ENCODE measurements at places on chromosomes 4 and X.

GRCh38 chrX:150647331-150647730 is 45.9 kb upstream of the MTMR1 start:
- no peak for DNase-seq

- no peak for DNase-seq
Measured at GRCh38 chr4:54784161-54784671, 126.5 kb downstream of the KIT start.

DNA sequence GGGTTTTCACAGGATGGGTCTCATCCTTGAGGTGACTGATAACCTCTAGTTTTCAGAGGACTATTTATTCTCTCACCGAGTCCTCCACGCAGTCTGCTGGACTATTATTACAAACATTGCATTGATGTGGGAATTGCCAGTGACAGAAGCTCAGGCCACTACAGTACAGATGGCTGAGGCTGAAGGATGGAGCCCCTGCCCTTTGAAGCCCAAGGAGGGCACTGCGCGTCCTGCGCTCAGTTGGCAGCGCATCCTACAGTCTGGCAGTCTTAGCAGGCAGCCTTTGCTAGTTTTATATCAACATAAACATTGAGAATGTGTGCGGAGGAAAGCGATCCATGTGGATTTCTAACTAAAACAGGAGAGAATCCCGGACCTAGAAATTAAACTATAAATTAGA is 1.5 kb upstream of the RELL1 start:
- no peak for DNase-seq

GRCh38 chrX:104343428-104344129 is 88.8 kb upstream of the ESX1 start:
- DNase-seq, result peak; percentile 25

DNA sequence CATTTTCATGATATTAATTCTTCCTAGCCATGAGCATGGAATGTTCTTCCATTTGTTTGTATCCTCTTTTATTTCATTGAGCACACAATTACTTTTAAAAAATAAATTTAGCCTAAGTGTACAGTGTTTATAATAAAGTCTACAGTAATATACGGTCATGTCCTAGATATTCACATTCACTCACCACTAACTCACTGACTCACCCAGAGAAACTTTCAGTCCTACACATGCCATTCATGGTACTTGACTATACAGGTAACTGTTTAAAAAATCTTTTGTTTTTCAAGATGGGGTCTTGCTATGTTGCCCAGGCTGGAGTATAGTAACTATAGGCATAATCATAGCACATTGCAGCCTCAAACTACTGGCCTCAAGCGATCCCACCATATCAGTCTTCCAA is 348.1 kb downstream of the RAPGEF2 start:
- no peak for DNase-seq

DNA sequence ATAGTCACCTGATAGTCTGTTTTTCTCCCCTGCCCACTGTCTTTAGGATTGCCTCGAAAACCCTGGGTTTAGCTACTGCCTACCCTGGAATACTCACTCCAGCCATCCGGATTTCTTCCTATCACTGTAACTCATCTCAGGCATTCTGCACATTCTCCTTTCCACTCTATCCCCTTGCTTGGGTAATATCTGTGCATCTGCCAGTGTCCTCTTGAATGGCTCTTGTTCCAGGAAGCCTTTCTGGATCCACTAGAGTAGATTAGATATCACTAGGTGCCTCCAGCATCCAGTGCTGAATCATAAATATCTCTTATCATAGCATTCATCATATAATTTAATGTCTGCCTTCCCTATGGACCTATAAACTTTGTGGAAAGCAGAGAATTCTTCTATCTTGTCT is 17.1 kb upstream of the GALNT7 start:
- no peak for DNase-seq

DNA sequence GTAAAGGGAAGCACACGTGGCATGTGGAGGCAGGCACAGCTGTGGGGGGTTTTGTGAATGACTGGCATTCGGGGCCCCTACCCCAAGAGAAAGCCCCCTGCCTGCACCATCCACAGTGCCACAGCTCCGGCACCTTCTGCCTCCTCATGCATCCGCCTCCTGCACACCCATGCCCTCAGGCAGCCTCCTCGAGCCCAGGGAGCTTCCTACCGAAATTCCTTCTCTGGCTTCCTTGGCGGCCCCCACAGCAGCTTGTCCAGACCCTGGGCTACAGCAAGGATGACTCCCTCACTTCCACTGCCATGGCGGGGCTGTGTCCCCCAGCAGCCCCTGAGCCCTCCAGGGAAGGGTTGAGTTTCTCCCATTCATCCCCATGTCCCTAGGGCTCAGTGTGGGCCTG is 99.9 kb downstream of the WFS1 start:
- DNase-seq, result no peak

GRCh38 chr4:13872155-13872554 is 244.6 kb upstream of the BOD1L1 start:
- no peak for DNase-seq

DNA sequence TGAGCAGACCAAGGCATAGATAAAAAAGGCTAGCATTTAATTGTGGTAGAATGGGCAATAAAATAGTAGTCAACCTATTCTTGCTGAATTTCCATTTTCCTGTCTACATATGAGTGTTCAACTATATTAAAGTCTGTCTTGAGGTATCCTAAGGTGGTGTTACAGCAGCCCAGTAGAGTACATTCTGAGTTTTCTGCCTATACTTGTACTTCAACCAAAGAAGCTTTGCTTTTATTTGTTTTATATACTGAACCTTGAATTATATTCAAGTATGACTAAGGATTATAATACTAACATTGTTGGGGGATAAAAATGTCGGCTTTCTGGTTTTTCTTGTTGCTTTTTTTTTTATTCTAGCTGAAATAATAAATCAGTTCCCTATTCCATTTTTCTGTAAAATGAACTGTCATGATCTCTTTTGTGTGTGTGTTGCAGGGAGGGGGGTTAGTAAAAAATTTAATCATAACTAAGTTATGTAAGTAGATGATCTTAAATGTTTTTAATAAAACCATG is 106.7 kb downstream of the PDLIM5 start:
- DNase-seq, result no peak

- no peak for DNase-seq
Measured at GRCh38 chr4:2767705-2768074, 11.6 kb upstream of the TNIP2 start.

- DNase-seq, result no peak
Measured at GRCh38 chr4:159487284-159487747, 384.4 kb downstream of the RAPGEF2 start.

DNA sequence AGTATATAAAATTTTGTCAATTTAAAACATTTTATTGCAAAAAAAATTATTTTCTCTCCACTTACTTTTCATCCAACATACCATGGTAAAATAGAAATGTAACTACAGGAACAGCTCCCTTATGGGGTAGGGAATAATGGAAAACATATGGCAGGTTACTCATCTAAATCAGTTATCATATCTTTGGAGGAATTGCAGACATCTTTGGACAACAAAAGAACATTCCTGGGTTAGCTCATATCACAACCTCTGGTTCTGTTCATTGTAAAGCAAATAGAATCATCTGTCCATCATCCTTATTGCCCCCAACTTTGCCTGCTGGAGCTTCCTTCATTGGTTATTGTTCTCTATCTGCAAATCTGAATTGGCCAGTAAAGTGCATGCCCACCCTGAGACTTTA is 387.5 kb upstream of the GRID2 start:
- no peak for DNase-seq

DNA sequence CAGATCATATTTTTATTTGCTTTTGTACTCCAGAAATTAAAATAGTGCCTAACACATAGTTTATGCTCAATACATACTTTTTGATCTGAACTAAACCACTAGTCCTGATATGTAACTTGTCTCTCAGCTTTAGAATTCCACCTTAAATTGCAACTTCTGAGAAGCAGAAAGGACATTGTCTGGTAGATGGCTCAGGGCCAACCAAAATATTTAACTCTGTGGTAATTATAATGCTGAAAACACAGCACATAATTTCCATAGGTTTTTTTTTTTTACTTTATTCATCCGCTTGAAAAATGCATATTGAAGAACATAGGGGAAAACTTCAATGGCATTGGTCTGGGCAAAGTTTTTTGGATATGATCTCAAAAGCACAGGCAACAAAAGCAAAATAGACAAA is 59.3 kb downstream of the AREG start:
- no peak for DNase-seq

GRCh38 chr4:81137446-81137845 is 77.6 kb downstream of the PRKG2 start:
- no peak for DNase-seq

DNA sequence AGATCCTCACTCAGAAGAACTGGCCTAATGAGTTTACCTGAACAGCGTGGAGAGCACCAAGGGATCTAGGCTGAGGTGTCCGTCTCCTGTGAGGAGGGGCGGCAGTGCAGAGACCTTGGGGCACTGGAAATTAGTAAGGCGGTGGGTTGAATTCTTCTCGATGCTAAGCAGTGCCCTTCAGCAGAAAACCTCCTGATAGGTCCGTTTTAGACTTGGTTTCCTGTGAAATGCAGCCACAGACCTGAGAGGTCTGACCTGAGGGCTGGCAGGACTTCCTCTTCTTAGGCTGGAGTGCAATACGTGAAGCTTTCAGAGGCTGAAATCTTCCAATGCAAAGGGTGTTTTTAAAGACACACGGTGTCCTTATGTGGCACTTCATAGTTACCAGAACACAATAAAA is at the start of gene CLNK:
TSS of gene CLNK (minus strand) at position 138 of the 400 bp plus-strand sequence. CDS start 16,899 bp downstream, outside the sequence.
- DNase-seq, result no peak

GRCh38 chr4:71259280-71259679 is 79.5 kb upstream of the SLC4A4 start:
- DNase-seq, result no peak

- no peak for DNase-seq
Measured at GRCh38 chrX:24241822-24242648, 71.8 kb downstream of the SUPT20HL2 start.

DNA sequence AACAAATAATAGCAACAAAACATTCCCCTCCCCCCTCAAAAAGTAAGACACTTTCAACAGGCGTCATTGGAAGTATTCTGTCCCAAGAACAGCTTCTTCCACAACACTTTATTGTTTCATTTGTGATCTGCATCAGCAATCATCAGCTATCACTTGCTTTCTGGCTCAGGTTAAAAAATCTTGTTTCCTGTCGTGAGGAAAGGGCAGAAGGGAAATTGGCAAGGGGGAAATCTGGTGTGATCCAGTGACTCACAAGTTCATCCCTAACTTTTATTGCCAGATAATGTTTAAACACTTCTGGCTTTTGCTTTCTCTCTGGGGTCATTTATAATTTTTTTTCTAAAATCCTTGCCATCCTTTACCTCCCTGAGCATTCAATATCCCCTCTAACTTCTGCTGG is 247.4 kb upstream of the GIMD1 start:
- DNase-seq, result no peak

DNA sequence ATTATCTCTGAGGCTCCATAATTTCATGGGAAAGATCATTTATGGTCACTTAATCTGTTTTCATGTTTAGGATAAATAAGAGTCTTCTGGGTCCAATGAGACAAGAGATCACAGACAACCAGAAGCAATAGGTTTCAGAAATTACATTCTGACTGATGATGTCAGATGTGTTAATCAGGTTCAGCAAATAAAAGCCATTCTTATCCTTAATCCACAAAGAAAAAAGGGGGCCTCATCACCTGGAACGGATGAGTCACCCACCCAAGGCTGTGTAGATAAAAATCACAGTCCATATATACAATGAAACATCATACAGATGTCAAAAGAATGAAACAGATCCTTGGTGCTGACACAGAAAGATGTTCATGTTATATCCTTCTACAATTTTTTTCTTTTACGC is 36.6 kb downstream of the SYTL4 start:
- no peak for DNase-seq

DNA sequence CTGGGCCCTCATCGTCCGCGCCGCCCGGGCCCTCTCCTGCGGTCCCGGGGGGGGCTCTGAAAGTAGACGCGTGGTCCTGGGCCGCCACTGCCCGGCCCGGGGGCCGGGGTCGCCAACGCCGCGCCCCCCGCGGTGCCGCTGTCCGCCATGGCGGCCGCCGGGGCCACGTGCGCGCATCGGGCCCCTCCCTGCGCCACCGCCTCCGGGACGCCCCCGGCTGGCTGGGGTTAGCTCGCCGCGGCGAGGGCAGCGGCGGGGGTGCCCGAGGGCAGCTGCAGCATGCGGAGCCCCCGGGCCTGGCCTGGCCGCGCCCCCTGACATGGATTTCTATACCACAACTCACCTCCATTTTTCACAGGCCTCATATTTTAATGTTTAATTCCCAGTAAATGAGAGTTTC is 61.8 kb downstream of the ELF2 start:
- DNase-seq, result no peak

DNA sequence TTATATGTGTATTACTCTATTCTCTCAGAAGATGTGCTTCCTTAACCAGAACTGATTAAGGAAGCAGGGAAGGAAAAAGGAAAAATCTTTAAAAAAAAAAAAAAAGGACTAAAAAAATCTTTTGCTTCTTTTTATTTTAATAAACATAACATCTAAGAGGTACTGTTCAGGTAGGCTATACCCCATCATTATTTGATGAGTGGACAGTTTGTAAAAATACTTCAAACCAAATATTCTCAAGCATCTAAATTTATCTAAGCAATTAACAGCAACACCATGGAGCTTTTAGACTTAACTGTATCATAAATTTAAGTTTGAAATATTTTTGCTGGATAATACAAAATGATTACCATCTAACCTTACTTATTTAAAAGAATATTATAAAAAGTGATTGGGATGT is 168.9 kb downstream of the MAB21L2 start:
- DNase-seq, result no peak

DNA sequence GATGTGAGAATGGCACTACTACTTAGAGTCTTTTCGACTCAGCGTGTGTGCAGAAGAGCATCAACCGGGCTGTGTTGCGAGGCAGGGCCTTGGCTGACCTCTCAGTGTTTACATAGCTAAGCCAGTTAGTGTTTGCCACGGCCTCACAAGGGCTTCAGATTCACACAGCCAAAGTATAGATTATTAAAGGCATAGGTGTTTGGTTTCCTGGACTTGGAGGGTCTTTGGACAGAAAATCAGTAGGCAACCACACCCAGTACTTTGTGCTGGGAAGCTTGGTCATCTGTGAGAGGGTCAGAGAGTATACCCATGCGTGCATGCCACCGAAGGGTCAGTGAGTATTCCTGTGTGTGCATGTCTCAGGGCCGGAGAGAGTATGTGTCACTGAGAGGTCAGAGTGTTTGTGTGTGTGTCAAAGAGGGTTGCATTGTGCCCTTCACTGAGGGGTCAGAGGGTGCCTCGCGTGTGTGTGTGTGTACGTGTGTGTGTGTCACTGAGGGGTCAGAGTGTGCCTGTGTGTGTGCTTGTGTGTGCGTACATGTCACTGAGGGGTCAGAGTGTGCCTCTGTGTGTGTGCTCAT is 69.7 kb upstream of the MSANTD1 start:
- no peak for DNase-seq

GRCh38 chr4:17115583-17115982 is 217.1 kb upstream of the LDB2 start:
- no peak for DNase-seq

GRCh38 chrX:129678614-129679195 is 23.9 kb upstream of the APLN start:
- no peak for DNase-seq

- DNase-seq, result no peak
Measured at GRCh38 chr4:23728971-23729370, 160.9 kb downstream of the PPARGC1A start.

GRCh38 chr4:101806914-101807313 is 16.4 kb downstream of the BANK1 start:
- DNase-seq, result peak; percentile 41

Data from memory B cell (primary cell).